Activated CD4-positive, alpha-beta memory T cell treated with anti-CD3 and anti-CD28 coated beads for 36 hours (primary cell): ENCODE measurements at places on chromosomes 3 and 15. TPM values are rescaled to one million over a fixed set of nuclear protein-coding genes. Genes with fewer than 3 reads are reported as not detected.

DNA sequence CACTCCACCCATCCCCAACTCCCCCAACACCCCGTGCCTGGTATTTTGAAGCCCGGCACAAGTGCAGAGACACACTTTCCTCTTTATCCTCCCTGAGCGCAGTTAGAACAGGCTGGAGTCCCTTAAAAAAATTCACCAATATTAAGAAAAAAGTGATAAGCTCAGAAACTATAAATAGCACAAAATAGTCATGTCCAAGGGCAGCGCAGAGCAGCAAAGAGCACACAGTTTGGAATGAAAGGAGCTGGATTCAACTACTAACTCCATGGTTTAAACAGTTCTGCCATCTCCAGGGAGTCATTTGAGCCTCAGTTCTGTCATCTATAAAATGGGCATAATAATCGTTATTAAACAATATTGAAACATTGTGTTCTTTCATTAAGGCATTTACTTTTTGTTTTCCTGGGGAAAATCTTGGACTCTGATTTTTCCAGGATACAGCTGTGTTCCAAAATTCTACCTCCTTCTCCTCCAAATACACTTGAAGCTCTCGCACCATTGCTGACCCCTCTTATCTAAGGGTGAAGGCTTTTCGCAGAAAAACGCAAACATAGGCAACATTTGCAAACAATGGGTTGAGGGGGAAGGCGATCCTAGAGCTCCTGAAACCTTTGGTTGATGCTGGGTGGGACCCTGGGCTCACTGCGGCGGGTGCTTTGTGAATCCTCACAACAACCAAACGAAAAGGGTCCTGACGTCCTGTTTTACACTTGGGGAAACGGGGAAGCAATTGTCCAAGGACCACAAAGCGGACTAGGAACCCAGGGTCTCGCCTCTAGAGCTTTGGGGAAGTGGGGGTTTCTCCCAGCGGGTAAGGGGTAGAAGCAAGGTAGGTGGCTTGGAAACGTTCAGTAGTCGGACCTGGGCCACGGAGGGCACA, 41.8 kb downstream of the EPHB3 start:
- H3K4me3 ChIP-seq: no peak overlapping the region
- no peak overlapping the region for H3K27ac ChIP-seq
- H3K4me1 ChIP-seq: peaks cover 30% of the 10 kb centered on the region
- no peak for DNase-seq
- H3K27me3 ChIP-seq: peaks cover 41% of the 10 kb centered on the region

GRCh38 chr15:99473981-99474906, 91.5 kb upstream of the MEF2A start:
- no peaks in the 10 kb centered on the region for H3K27me3 ChIP-seq
- H3K4me3 ChIP-seq: no peak overlapping the region
- no peak for DNase-seq
- no peak overlapping the region for H3K27ac ChIP-seq
- peaks cover 4% of the 10 kb centered on the region for H3K4me1 ChIP-seq

GRCh38 chr15:42138968-42139386, 17.5 kb downstream of the PLA2G4F start:
- H3K27me3 ChIP-seq: peaks cover 5% of the 10 kb centered on the region
- H3K27ac ChIP-seq: no peak overlapping the region
- DNase-seq: no peak
- H3K4me3 ChIP-seq: no peak overlapping the region
- no peaks in the 10 kb centered on the region for H3K4me1 ChIP-seq

GRCh38 chr15:99424978-99425656, 140.7 kb upstream of the MEF2A start:
- peaks cover 54% of the 10 kb centered on the region for H3K4me1 ChIP-seq
- H3K36me3 ChIP-seq: peaks cover 2% of the 10 kb centered on the region
- peak; percentile 81 for DNase-seq

DNA sequence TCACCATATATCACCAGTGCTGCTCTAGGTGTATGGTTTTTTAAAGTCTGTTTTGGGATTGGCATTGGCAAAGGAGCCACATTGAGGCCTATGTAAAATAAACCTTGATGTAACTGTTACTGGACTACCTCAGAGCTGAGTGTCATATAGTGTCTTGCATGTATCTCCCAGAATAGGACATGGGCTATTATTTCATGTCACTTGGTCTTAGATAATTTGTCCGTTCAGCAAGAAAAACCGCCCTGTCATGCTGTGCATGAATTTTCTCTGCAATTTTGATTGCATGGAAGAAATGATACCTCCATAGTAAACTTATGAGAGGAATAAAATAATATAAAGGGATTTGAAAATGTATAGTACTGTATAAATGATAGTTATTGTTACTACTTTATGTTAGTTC, 59.6 kb downstream of the RNF13 start:
- peak overlapping the region; percentile 44 for H3K27ac ChIP-seq
- peaks cover 11% of the 10 kb centered on the region for H3K4me1 ChIP-seq
- peaks cover 30% of the 10 kb centered on the region for H3K36me3 ChIP-seq
- H3K27me3 ChIP-seq: no peaks in the 10 kb centered on the region

GABRR3 gene
- not detected for total RNA-seq

DNA sequence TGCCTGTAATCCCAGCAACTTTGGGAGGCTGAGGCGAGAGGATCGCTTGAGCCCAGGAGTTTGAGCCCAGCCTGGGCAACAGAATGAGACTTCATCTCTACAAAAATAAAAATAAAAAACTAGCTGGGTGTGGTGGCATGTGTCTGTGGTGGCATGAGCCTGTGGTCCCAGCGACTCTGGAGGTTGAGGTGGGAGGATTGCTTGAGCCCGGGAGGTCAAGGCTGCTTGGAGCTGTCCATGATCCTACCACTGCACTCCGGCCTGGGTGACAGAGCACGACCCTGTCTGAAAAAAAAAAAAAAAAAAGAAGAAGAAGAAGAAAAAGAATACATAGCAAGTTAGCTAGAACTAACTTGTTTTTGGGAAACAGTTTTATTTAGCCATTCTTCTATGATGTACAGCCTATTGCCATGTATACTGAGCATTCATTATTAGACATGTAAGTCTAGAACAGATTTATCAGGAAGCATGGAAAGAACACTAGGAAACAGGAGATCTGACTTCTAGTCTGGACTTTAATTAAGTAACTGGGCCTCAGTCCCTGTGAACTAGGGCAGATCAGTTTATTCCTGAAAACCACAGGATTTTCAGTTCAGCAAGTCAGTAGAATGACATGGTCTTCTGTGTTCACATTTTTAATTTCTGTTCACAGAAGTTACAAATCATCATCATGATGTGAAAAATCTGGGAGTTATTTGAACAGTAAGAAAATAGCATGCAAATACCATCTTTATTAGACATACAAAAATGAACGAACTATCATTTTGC, 65.5 kb downstream of the KAT2B start:
- H3K36me3 ChIP-seq: peaks cover 9% of the 10 kb centered on the region
- no peaks in the 10 kb centered on the region for H3K27me3 ChIP-seq
- H3K4me1 ChIP-seq: peaks cover 56% of the 10 kb centered on the region
- H3K4me3 ChIP-seq: no peak overlapping the region

FBN1 gene
- 0.52 TPM for total RNA-seq

DNA sequence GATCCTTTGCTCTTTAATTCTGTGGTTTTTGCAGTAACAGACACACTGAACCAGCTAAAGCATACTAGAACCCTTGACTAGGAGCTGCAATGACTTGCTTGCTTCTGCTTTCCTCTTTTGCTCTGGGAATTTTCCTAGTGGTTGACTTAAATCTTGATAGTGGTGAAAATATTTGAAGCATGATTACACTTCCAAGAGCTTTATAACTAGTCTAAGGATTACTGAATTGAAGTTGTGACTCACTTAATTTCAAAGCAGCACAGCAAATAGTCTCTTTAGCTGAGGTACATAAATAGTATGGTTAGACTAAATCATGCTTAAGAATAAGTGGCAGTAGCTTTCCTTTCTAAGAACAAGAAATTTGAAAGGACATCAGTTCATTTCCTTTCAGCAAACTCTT, 513.5 kb upstream of the GBE1 start:
- no peaks in the 10 kb centered on the region for H3K36me3 ChIP-seq
- H3K4me1 ChIP-seq: no peaks in the 10 kb centered on the region
- DNase-seq: no peak

MED12L gene
- total RNA-seq: 1.5 TPM

TMEM266 gene
- 0.14 TPM for total RNA-seq

PRR20G gene
- not detected for total RNA-seq

GRCh38 chr15:100801256-100801900, 78.3 kb upstream of the ALDH1A3 start:
- H3K4me3 ChIP-seq: no peak overlapping the region
- peaks cover 10% of the 10 kb centered on the region for H3K27me3 ChIP-seq
- no peak overlapping the region for H3K27ac ChIP-seq

- H3K4me3 ChIP-seq: no peak overlapping the region
- DNase-seq: no peak
- H3K36me3 ChIP-seq: no peaks in the 10 kb centered on the region
- peaks cover 18% of the 10 kb centered on the region for H3K27me3 ChIP-seq
Measured at GRCh38 chr3:107271787-107272387, 105.4 kb upstream of the CCDC54 start.

GRCh38 chr3:48896936-48897335, 1.7 kb downstream of the SLC25A20 start:
- no peak for DNase-seq
- no peak overlapping the region for H3K4me3 ChIP-seq
- H3K4me1 ChIP-seq: peaks cover 29% of the 10 kb centered on the region

DNA sequence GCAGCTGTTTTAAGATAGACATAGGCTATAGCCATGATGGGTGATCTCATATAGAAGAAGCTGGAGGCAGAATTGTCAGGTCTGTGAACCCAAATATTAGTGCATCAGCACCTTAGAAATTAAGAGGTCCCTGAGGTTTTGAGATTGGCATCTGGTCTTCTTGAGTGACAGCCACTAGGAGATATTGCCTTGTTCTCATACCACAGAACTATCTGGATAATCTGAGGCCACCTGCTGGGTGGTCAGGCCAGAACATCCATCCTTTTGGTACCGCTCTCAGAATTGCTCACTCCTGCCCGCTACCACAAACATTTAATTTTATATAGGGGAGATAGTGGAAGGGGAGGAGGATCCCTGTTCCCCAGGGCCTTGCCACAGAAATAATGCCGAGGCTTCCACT, 210.6 kb upstream of the ZPLD1 start:
- H3K36me3 ChIP-seq: peaks cover 3% of the 10 kb centered on the region
- H3K4me1 ChIP-seq: peaks cover 29% of the 10 kb centered on the region
- H3K27me3 ChIP-seq: peaks cover 5% of the 10 kb centered on the region
- no peak overlapping the region for H3K4me3 ChIP-seq
- DNase-seq: peak; percentile 21
- H3K27ac ChIP-seq: no peak overlapping the region

GRCh38 chr15:101153801-101154656, 97.8 kb downstream of the CHSY1 start:
- no peaks in the 10 kb centered on the region for H3K36me3 ChIP-seq
- peaks cover 8% of the 10 kb centered on the region for H3K4me1 ChIP-seq
- H3K27ac ChIP-seq: no peak overlapping the region
- H3K27me3 ChIP-seq: no peaks in the 10 kb centered on the region

DNA sequence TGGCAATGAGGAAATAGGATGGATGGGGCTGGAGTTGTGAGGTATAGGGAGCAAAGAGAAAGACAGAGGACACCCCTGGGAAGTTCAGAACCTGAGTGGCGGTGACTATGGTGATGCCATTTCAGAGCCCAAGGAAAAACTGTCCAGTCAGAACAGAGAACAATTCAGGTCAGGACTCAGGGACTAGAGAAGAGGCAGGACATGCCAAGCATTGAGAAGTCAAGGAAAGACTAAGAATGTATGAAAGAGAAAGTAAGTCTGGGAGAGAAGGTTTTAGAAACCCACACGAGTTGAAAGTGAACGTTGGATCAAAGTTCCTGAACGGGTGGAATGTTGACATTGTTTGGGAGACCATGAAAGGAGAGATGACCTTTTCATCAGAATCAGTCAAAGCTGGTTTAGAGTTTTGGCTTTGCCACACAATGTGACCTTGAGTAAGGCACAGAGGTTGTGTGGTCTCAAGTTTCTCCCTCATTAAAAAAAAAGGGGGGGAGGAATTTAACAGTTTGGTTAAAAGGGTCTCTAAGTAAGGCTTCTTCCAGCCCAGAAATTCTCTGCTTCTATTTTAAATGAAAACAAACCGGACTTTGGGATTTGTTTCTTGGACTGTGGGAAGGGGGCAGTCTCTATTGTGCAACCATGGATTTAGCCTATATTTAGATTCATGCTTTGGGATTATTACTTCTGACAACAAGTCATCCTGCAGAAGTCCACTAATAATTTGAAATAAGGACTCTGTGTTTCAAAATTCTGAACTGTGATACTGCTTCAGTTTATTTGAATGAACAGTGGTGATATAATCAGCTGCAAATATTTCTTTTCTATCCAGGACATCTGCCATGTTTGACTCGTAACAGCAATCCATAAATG, 315.9 kb upstream of the TBL1XR1 start:
- no peaks in the 10 kb centered on the region for H3K27me3 ChIP-seq
- no peak for DNase-seq
- no peak overlapping the region for H3K4me3 ChIP-seq
- H3K4me1 ChIP-seq: peaks cover 2% of the 10 kb centered on the region

- peak within 1 kb of the TSS; percentile 93 for H3K4me3 ChIP-seq
- peaks cover 26% of the 10 kb centered on the region for H3K4me1 ChIP-seq
- no peaks in the 10 kb centered on the region for H3K27me3 ChIP-seq
Measured at GRCh38 chr3:49813497-49814174, at the start of gene UBA7. Gene UBA7, minus strand, starts transcription at chr3:49813953. Its CDS starts 166 bp downstream, at chr3:49813787.

LMCD1 gene
- total RNA-seq: 3.5 TPM

GRCh38 chr3:47909607-47910006, 106.6 kb downstream of the MAP4 start:
- H3K36me3 ChIP-seq: peaks cover 46% of the 10 kb centered on the region
- no peak overlapping the region for H3K4me3 ChIP-seq
- no peak for DNase-seq

DNA sequence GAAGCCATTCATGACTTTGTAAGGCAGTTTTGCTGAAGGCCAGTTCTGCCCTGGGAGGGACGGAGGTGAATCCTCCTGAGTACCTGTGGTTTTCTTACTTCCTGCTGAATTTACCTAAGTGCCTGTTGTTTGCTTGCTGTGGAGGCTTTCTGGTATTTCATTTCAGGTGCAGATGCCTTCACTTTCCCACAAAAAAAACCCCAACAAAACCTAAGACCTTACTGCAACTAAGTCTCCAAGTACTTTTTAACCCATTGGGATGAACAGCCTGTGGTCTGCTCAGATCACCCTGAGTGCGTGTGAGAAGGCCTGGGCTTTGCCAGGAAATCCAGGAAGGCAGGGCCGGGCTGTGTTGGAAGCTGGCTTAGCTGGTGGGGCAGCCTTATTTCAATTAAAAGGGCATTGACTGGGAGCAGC, 65.3 kb downstream of the IGF1R start:
- H3K27ac ChIP-seq: no peak overlapping the region
- H3K4me3 ChIP-seq: no peak overlapping the region
- peaks cover 35% of the 10 kb centered on the region for H3K4me1 ChIP-seq
- H3K27me3 ChIP-seq: no peaks in the 10 kb centered on the region
- peak; percentile 16 for DNase-seq

ALDH1A2 gene
- 0.78 TPM for total RNA-seq

XIRP1 gene
- 1.3 TPM for total RNA-seq
